ENCODE measurements at places on chromosomes 2 and 18.

DNA sequence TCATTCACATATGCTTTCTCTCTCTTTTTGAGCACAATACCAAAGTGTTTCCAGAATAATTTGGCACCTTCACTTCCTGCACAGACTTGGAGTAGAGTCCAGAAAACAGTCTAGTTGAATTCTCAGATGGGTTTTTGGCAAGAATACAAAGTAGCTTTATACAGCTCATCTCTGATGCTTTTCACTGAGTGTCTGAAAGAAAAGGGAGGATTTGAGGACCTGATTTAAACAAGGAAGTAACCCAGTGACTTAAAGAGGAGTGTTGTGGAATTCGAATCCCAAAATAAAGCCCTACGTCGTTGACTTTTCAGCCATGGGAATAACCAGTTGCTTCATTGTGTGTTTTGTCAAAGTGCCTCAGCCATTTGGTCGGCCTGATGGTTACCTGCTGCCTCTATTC is 31.8 kb downstream of the METAP1D start:
- no peak for DNase-seq

DNA sequence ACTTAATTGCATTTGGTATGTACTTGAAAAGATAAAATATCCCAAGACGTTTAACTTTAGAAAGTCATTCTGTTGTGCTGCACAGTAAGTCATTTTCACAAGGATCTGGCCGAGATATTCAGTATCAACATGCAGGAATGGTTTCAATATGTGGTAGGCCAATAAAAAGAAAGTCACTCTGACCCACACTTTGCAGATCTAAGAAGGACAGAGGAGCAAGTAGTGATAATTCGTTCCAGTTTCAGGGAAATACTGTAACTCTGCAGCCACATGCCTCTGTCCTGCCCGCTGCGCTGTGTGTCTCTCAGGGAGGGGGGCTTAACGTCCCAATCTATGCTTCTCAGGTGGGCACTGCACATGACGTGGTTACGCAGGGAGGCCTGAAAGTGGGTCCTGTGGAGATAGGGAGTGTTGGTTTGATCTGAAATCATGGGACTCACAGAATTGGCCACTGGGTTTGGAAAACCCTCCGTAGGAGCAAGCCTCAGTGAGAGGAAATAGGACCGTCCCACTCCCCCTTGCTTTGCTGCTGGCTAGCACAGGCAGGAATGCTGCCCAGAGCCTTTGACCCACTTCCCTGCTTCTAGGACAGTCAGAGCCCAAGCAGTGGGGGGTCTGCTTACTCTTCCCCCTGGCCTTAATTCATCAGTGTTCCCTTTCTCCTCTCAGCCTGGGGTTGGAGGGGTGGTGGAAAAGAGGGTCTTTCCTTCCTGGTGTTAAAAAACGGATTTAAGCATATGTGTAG is 314.7 kb upstream of the SPRED2 start:
- DNase-seq: no peak

DNA sequence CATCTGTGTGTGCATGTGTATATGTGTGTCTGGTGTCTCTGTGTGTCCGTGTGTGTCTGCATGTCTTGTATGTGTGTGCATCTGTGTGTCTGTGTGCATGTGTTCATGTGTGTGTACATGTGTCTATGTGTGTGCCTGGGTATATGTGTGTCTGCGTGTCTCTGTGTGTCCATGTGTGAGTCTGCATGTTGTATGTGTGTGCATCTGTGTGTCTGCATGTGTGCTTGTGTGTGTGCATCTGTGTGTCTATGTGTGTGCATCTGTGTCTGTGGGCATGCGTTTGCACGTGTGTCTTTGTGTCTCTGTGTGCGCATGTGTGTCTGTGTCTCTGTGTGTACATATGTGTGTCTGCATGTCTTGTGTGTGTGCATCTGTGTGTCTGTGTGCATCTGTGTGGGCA is 207.7 kb downstream of the TNS1 start:
- DNase-seq: no peak

- DNase-seq: no peak
Observed at GRCh38 chr2:178761759-178762371, 45.4 kb downstream of the TTN start.

- no peak for DNase-seq
Observed at GRCh38 chr2:150169237-150169629, 318.2 kb downstream of the RND3 start.
